T-helper 17 cell (primary cell): ENCODE measurements at places on chromosomes 4 and X.

DNA sequence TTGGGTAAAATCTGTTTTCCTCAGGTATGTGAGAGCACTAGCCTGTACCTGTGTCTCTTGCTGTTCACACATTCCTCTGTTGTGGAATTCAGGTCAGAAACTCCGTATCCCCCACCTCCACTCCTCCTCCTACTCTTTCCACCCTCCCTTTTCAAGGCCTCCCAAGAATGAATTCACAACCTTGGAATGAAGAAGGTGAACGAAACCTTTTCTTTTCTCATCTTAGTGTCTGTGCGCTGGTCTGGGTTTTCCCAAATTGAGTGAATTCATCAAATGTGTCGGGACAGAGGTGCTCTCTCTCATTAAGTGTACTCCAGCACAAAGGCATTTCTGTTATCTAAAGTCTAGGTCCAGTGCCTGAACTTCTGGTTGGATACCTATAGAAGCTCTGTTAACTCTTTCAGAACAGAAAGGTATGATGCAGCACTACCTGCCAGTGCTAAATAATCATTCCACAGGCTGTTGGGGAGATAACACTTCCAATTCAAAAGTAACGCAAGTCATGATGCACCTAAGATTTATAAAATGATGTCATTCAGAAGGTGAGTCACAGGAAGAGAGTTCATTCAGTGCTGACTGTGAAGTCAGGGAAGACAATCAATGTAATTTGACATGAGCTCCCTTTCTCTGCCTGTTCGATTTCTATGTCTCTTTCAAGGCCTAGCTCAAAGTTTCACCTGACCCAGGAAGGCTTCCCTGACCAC lies 41.9 kb downstream of the COL4A6 start:
- no peaks in the 10 kb centered on the region for H3K27me3 ChIP-seq
- H3K36me3 ChIP-seq = no peaks in the 10 kb centered on the region
- no peak overlapping the region for H3K4me3 ChIP-seq
- no peak for DNase-seq
- H3K27ac ChIP-seq = no peak overlapping the region

- H3K27ac ChIP-seq = no peak overlapping the region
- H3K27me3 ChIP-seq = peaks cover 74% of the 10 kb centered on the region
- H3K36me3 ChIP-seq = peaks cover 4% of the 10 kb centered on the region
- peak overlapping the region; percentile 73 for H3K4me3 ChIP-seq
Observed at GRCh38 chr4:151324124-151324751, 1.2 kb downstream of the SH3D19 start.

- H3K36me3 ChIP-seq = peaks cover under 1% of the 10 kb centered on the region
- no peak overlapping the region for H3K4me3 ChIP-seq
- no peak overlapping the region for H3K27ac ChIP-seq
- peaks cover 24% of the 10 kb centered on the region for H3K4me1 ChIP-seq
Observed at GRCh38 chr4:1207603-1208265, 35.4 kb upstream of the SPON2 start.

DNA sequence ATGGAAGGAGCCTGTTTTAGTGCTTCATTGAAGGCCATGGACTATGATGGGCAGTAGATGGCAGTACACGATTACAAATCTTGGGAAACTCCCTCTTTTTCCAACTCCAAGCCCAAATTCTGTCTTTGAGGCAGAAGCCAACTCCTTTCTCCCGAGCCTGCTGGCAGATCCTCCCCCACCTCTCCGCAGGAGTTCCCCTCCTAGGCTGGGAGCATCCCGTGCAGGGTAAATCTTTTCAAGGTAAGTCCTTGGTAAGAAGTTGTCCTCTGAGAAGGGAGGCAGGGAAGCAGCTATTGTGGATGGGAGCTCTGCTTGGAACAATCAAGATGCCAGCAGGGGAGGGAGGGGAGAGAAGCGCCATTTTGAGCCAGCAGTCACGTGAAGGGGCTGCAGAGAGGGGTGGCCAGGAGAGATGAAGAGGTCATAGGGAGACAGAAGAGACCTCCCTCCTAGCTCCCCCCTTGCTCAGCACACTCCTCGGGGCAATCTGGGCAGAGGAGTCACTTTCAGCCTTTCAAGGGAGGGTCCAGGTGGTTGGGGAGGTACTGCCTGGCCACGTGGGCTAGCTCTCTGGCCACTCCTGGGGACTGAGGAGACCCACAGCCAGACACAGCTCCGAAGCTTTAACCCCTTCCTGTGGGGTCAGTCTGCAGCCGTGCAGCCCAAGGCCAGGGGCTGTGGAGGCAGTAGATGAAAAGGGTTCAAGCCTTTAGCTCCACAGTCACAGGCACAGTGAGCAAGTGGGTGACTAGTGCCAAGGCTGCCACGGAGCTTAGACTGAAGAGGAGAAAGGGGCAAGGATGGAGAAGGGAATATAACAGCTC lies 9.6 kb downstream of the CC2D2A start:
- H3K4me3 ChIP-seq = no peak overlapping the region
- peaks cover 4% of the 10 kb centered on the region for H3K4me1 ChIP-seq
- no peaks in the 10 kb centered on the region for H3K36me3 ChIP-seq
- no peak for DNase-seq
- no peaks in the 10 kb centered on the region for H3K27me3 ChIP-seq
- no peak overlapping the region for H3K27ac ChIP-seq
